ENCODE measurements at places on chromosomes 11 and 22.

- DNase-seq = no peak
These were observed 33.8 kb downstream of the MOB2 start for GRCh38 chr11:1452744-1453143.

GRCh38 chr22:37797874-37798500 lies 9.7 kb upstream of the GCAT start:
- no peak for DNase-seq

DNA sequence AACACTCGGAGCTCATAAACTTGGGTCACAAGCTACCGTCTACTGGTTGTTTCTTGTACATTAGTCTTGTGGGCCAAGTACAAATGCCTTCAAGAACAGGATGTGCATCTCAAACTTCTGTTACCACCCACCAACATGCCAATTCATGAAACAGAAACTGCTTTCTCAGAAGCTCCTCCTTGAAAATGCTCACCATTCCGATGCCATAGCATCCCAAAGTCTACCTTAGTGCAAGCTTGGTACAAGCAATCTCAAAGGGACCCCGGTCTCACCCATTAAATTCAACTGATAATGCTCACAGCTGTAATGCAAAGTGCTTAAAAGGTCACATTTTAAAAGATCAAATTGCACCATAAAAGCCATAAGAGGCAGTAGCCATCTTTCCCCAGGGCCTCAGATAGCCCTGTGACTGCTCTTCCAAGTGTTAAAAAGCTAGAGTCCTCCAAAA lies 31.8 kb upstream of the CCDC34 start:
- no peak for DNase-seq

- no peak for DNase-seq
These were observed 45.0 kb upstream of the ANO1 start for GRCh38 chr11:70032943-70033710.

GRCh38 chr22:21000207-21000986 lies 1.5 kb downstream of the THAP7 start:
- DNase-seq = no peak

DNA sequence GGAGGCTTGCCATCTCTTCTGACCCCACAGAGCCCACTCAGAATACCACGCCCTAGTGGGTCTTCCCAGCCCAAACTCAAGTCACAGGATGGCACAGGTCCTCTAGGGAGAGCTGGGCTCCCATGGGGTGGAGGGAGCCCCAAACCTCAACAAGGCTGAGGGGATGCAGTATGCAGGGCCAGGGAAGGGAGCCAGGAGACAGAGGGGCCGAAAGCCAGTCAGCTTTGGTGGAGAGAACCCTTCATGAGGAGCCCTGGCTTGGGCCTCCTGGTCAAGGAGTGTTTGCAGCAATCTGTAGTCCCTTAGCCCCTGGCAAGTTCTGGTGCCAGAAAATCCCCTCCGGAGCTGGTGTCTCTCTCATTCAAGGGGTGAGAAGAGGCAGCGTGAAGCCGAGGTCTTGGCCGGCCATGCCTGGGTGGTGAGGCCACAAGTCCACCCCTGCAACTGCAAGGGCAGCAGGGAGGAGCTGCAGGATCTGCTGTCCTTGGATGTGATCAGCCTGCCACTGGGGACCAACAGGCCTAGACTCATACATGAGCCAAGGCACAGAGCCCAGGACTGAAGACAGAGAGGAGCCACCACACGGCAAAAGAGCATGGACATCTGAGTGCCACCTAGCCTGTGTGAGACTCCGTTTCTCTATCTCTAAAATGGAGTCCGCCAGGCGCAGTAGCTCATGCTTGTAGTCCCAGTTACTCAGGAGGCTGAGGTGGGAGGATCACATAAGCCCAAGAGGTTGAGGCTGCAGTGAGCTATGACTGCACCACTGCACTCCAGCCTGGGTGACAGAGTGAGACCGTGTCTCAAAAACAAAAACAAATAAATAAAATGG lies 24.1 kb downstream of the NEAT1 start:
- DNase-seq = no peak
